ENCODE measurements at places on chromosomes 12 and 14.

DNA sequence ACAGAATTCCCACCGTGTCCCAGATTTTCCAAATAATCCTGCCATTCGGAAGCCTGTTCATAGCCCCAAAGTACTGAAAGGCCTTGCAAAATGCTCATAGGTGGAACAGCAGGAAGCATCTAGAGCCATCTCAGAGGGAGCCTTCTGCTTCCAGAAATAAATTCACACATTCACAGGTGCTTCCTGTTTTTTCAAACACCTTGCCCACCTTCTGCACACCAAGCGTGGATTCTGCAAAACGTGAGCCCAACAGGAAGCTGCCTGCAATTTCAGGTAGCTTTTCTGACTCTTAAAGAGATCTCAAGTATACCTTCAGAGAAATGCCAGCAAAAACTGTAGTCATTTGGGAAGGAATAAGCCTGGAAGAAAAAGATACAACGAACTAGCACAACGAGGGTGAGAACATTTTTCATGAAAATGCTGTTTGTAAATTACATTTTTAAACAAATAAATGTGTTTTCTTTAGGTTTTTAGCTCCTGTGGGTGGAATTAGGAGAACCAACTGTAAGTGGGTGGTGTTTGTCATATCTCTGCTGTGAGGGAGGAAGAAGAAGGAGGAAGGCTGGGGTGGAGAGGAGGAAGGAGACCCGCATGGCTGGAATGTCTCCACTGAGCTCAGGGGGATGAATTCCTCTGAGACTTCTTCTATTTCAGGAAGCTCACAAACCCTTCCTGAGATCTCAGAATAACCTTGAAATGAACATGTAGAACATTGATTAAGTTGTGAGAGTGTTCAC, at the start of gene IFNG-AS1:
IFNG-AS1 (plus strand) TSS at position 264 of the 737 bp plus-strand sequence.
- DNase-seq = peak; percentile 2

GRCh38 chr12:58247633-58248032, 306.3 kb downstream of the ATP23 start:
- DNase-seq = peak; percentile 24

DNA sequence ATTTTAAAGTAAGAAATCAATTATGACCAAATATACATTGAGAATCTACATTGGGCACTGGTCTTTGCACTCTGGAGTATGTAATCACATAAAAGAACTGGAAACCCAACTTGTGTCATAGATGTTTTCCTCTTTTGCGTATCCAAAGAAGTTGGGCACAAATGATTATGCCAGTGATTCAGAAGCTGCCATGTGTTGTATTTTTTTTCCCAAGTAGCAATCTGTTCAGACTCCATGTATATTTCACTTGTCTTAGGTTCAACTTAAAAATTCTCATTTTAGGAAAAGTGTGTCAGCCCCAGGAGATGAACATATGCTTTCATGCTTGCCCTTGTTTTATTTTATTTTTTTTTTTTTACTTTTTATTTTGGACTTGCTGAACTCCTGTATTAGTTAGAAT, 441.5 kb downstream of the PDZRN4 start:
- no peak for DNase-seq

GRCh38 chr12:25376985-25377384, 126.3 kb upstream of the KRAS start:
- DNase-seq = no peak

- DNase-seq = no peak
These were observed 1142.1 kb downstream of the FLRT2 start for GRCh38 chr14:86672080-86672479.

DNA sequence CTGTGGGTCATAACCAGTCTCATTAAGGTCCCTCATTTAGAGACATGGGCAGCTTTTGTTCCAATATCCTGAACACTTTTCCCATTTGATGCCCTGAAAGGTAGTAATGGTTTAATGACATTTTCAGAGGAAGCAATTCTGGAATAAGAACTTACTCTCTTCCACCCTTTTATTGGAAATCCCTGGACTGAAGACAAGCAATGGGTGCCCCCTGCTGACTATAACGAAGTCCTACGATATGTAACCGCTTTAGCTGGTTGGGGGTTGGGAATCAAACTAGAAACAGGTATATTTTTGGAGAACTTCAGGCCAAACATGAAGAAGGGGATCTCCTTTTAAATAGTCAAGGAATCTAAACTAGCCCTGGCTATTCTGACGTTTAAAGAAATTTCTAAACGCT, 20.5 kb downstream of the SARNP start:
- peak; percentile 46 for DNase-seq

GRCh38 chr12:51827925-51828818, 20.3 kb downstream of the FIGNL2 start:
- DNase-seq = no peak

- DNase-seq = no peak
These were observed 80.2 kb downstream of the STON2 start for GRCh38 chr14:81319946-81320345.

GRCh38 chr12:4024701-4025100, 151.5 kb upstream of the PARP11 start:
- DNase-seq = no peak

GRCh38 chr14:86505808-86506207, 975.9 kb downstream of the FLRT2 start:
- no peak for DNase-seq

DNA sequence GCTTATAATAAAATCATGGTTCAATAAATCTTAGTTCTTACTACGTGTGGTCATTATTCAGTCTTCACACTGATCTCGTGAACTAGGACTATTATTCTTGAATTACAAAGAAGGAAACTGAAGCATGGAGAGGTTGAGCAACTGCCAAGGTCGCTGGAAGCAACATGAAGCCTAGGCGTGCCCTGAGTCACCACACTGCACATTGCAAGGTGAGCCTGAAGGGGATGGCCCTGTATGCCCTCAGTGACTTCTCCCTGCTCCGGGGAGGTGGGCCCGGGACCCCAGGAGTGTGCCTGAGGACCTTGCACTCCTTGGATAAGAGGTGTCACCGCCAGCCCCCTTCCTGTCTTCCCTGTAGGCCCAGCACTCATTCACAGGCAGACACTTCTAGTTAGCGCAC, 161.6 kb downstream of the CACNA1C start:
- DNase-seq = no peak

DNA sequence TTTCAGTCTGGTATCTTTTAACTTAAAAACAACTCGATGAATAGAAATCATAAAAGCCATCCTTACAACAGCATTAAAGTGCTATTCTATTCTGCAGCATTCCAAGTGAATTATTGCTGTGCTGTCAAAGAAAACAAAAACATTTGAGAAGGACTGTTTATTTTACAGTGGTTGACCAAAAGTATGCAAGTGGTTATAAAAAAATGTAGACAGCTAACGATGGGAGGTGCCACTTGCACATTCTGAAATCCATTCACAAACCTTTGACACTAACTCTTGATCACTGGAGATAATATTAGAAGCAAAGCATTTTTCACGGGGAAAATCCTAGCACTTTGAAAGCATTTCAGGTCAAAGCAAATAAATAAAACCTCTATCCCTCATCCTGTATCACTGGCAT, 55.6 kb downstream of the HMGA2 start:
- DNase-seq = no peak

DNA sequence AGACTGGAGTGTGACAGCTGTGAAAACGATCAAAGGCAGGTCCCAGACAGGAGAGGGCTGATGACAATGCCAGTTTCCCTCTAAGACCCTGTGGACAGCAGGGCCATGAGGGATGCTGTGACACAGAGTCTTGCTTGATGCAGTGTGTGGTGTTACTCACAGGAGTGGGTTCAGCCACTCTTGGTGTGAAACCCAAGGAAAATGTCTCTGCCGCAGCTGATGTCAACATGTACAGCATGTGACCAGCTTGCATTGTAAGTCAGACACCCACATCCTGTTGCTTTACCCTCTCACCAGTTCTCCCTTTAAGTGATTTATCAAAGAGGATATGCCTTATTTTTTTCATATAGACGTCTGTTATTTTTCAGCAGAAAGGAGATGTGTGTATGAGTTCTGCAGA, 268.6 kb downstream of the BTG1 start:
- DNase-seq = peak; percentile 86

- DNase-seq = no peak
These were observed 99.9 kb upstream of the SLC24A4 start for GRCh38 chr14:92223025-92223424.

DNA sequence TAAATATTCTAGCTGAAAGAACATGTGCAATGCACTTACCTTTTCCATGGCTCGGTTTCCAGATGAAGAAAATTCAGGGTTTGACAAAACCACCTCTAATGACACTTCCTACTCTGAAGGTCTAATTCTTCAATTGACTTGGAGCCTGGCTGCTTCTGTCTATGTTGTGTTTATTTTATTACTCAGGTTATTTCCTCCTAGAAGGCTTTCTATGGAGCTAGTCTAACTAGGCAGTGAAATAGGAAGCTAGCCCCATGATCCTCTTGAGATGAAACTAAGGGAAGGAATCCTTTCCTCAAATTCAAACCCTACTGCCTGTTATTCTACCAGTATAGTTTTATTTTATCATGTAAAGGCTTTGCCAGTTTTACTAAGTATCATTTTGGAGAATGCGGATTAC, 20.9 kb upstream of the IFNG-AS1 start:
- DNase-seq = no peak
